ENCODE measurements at places on chromosomes 4 and X.

- DNase-seq, result no peak
These were observed 23.4 kb downstream of the FBXO8 start for GRCh38 chr4:174260099-174260498.

- DNase-seq, result no peak
These were observed 5.8 kb downstream of the TBC1D19 start for GRCh38 chr4:26589705-26590104.

DNA sequence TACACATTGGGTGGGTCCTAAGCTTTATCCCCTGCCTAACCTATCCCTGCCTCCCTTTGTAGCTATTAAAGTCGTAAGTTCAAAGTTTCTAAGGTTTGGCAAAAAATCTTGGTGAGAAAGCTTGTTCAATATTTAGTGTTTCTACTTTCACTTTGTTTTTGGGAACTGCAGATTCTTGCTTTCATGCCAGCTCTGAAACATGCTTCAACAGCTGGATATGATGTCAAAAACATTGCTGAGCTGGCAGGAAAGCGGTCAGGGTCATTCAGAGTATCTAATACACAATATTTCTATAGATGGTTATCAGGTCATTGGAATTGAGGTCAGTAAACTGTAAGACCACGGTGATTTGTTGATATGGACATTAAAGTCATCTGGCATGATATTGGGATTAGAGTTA, 19.7 kb downstream of the CENPI start:
- no peak for DNase-seq

DNA sequence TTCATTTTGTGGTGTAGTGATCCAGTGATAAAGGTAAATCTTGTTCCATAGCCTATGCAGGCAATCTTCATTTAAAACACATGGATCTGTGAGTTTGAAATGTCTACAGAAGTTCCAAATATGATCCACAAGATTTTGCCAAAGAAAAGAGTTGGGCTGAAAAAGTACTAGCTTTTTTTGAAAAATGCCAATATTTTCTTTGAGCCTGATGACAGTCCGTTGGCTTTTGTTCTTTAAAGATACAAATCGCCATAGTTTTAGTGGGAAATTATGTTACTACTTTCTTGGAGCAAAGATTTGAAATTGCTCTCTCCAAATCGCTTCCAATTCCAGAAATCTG, 71.5 kb downstream of the HPGD start:
- DNase-seq, result no peak

DNA sequence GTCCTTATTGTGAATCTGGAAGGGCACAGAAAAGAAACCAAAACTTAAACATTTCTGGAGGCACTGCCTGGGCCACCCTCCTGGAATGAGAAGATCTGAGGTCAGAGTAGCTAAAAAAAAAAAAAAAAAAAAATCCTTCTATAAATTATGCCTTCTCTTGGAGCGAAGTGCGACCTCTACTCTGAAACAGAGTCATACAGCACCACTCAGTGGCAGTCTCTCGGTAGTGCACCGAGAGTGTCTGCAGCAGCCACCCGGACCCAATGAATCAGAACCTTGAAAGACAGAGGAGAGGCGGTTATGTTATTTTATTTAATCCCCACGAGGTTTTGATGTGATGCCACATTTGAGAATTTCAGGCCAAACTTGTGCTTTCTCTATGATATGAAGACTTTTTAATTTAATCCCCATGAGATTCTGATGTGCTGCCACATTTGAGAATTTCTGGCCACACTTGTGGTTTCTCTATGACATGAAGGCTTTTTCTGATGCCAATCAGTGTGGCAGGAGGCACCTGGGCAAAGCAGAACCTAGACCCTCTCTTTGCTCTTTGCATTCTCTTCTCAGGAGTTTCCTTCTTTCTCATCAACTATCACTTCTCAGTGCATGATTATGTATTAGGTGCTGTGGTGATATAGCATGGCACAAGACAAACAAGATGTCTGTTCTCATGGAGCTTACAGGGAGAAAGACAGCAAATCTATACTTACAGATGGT, 5.6 kb upstream of the CT47C1 start:
- DNase-seq, result peak; percentile 29

- DNase-seq, result peak; percentile 42
These were observed 40.4 kb downstream of the RNF212 start for GRCh38 chr4:1072830-1073446.

Measured in posterior cingulate gyrus (tissue), 11 donors.